ENCODE measurements at places on chromosomes 2 and 18.

GRCh38 chr2:206423147-206423546, 20.2 kb upstream of the ADAM23 start:
- no peak for DNase-seq

- peak; percentile 82 for DNase-seq
Observed at GRCh38 chr2:241863536-241863954, 4.9 kb upstream of the PDCD1 start.

DNA sequence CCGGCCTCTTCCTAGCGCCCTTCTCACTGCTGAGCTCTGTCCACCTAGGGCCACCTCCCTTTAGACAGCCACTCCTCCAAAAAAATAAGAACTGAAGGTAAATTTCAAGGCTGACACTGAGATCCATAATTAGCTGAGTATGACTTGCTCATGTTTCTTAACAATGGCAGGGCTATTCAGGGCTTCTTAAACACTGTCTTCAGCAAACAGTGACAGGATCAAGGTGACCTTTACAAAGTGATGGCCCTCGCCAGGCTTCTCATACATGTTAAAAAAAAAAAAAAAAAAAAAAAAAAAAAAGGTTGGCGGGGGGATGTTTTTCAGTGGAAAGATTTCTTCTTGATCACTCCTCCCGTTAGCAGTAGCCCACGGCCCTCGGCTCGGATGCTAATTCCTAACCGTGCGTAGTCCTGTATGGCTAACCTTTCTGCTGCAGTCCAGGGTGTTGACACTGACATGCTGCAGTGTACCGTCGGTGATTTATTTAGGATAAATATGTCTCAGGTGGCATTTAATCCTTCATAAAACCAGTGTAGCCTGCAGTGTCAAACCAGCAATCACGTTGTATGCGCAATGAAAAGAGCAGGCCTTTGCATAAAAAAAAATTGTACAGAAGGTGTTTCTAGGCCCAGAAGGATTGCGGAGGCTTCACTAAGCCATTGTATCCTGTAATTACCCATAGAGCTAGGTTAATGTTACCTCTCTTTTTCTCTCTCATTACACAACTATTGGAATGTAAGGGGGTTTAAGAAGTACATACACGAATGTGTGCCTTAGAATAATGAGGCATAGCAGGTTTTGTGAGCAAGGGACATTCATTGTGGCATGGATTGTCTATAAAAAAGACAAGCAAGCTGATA, 142.7 kb downstream of the PTGR3 start:
- DNase-seq: no peak

GRCh38 chr2:117834992-117835391, 20.5 kb downstream of the DDX18 start:
- DNase-seq: no peak

GRCh38 chr18:58541789-58542425, 87.0 kb downstream of the ALPK2 start:
- DNase-seq: peak; percentile 28

DNA sequence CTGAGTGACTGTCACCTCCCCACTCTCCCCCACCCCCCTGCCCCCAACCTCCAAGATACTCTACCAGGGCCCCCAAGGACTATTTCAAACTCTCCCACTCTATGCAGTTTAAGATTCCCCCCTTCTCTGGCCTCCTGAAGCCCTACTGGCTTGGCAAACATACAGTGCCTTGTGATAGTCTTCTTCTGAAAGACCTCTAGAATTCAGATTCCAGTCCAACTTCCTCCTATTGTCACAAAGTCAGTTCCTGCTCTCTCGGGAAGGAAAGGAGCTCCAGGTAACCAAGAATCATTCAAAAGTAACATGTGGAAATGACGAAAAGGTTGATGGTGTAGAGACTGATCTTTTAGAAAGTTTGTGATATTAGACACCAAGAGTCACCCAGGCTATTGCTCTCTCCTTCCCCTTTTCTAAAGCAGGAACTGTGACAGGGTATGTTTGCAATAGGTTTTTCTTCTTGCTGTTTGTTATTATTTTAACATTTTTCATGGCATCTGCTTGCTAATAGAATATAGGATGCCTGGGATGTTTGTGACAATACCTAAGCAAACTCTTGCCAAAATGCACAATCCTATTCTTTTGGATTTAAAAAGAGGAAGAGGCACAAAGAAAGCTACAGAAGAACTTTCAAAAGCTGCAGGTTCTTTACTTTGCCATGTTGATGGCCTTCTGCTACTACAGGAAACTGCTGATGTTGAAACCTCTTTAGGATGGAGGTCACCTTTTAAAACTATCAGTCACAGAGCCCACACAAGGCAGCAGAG, 93.5 kb upstream of the MGAT4A start:
- DNase-seq: peak; percentile 32

- no peak for DNase-seq
Observed at GRCh38 chr2:150585221-150585971, 97.9 kb upstream of the RND3 start.

DNA sequence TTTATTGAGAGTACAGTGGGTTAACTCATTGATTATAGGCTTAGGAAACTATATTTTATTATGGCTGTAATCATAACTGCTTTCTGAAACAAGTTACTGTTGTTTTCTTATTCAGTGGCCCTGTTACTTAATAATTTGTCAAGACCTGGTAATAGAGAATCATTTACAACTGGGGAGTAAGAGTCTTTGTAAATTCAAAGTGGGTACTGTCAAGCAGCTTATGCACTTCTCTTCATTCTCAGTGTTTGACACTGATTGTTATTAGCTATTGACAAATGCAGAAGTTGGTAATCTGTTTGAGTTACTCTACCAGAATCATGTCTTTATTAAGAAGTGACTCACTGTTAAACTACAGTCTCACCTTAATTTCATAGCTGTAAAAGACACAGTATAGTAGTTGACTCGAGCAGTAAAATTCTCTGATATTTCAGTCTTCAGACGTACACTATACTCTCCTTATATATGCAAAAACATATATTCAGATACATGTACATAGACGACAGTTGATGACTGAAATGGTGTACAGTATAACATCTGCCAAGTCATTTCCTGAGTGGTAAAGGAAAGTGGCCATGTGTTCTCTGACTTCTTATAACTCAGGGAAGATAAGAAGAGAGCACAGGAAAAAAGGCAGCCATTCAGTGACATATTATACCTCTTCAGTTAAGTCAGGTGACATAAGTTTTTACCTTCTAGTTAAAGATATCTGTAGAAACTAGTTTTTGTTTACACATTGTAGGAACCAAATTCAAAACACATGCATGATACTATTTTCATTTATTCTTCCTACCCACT, 36.0 kb upstream of the TTC27 start:
- DNase-seq: peak; percentile 8

Data from muscle of leg (tissue), 16 donors.